LHCN-M2 (cell line): ENCODE measurements at places on chromosomes 5 and 9. TPM values are rescaled to one million over a fixed set of nuclear protein-coding genes. Genes with fewer than 3 reads are reported as not detected.

GRCh38 chr5:2569176-2569575, 182.3 kb downstream of the IRX2 start:
- DNase-seq: no peak

DNA sequence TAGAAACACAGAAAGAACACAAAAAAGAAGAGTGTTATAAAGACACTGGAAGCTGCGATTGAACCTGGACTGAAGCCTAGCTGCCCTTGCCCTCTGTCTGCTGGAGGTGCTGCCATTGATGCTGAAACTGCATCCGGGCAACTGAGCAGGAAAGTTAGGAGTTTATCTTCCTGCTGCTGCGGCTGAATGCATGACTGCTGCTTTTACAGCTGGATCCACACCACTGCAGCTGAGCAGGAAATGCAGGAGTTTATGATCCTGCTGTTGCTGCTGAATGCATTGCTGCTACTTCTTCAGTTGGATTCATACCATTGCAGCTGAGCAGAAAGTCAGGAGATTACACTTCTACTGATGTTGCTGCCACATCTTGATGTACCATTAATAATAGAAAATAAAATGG, 21.8 kb upstream of the JAKMIP2 start:
- DNase-seq: no peak

The FAM221B gene
- total RNA-seq: not detected in 2 replicates

GRCh38 chr5:111656580-111656979, 100.4 kb downstream of the NREP start:
- DNase-seq: no peak
